ENCODE measurements at places on chromosomes 7 and 10. TPM values are rescaled to one million over a fixed set of nuclear protein-coding genes. Genes with fewer than 3 reads are reported as not detected.

- no peaks in the 10 kb centered on the region for H3K27me3 ChIP-seq
- no peak overlapping the region for H3K27ac ChIP-seq
- no peak overlapping the region for H3K4me3 ChIP-seq
- H3K36me3 ChIP-seq, result no peaks in the 10 kb centered on the region
- H3K4me1 ChIP-seq, result no peaks in the 10 kb centered on the region
Measured at GRCh38 chr10:37269554-37270256, 144.3 kb downstream of the ANKRD30A start.

CFAP46 gene
- total RNA-seq, result 0.29 TPM

CTNNA3 gene
- total RNA-seq, result 1.5 TPM

DNA sequence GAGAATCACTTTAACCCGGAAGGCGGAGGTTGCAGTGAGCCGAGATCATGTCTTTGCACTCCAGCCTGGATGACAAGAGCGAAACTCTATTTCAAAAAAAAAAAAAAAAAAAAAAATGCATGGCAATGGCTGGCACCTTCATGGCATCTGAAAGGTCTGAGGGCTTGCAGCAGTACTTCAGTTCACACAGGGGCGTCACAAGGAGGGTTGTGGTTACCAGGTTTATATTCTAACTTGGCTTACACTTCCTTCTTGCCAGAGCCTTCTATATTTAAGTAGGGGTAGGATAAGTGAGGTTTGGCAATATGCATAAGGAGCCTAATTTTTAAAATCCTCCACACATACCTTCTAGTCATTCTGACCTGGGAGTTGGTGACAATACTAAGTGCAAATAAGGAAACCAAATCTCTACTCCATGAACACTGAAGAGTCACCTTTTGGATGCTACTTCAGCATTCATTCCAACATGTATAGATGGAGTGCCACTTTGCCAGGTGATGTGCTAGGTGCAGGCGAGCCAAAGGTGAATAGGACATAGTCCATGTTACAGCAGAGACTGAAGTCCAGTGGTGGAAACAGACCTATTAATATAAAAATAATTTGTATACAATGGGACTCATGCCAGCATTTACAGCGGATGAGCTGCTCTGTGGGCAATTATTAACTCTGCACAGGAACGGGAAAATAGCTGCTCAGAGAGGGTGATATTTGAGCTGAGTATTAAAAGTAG lies 57.8 kb upstream of the PDCD4 start:
- no peaks in the 10 kb centered on the region for H3K4me1 ChIP-seq
- no peaks in the 10 kb centered on the region for H3K27me3 ChIP-seq
- no peak overlapping the region for H3K27ac ChIP-seq
- H3K36me3 ChIP-seq, result no peaks in the 10 kb centered on the region

LSM5 gene
- 60.3 TPM for total RNA-seq

DLX5 gene
- 0.26 TPM for total RNA-seq

GPRIN2 gene
- total RNA-seq, result not detected

DNA sequence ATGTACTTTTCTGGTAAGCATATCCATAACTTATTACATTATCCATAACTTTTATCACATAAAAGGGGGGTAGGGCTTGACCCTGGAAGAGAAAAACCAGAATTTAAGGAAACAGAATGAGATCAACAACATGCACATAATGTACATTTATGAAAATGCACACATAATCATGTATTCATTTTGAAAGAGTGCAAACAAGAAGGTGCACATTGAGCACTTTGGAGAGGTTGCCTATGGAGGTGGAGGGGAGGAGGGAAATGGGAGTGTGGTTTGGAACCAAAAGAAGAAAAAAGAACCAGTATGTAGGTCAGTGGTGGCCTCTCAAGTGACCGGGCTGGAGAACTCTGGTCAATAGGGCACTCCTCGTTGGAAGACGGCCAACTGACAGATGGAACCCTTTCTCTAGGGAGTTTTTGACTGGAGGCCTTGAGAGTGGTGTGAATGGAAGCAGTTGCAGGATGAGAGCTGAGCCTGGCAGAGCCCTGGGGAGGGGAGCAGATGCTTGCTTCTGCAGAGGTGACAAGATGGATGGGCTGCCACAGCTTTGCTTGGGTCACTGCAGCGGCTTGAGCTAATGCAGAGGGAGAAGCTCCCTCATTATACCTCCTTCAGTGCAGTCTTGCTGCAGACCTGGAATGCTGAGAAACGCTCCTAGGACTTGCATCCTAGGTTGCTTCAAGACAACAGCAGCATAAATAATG lies 192.7 kb downstream of the SEC23IP start:
- no peaks in the 10 kb centered on the region for H3K4me1 ChIP-seq
- no peak for DNase-seq
- H3K27me3 ChIP-seq, result no peaks in the 10 kb centered on the region
- no peak overlapping the region for H3K27ac ChIP-seq
- no peak overlapping the region for H3K4me3 ChIP-seq

GPR146 gene
- 10.0 TPM for total RNA-seq

GRCh38 chr7:145339319-145339718 lies 503.5 kb upstream of the TPK1 start:
- no peaks in the 10 kb centered on the region for H3K36me3 ChIP-seq
- no peak overlapping the region for H3K27ac ChIP-seq
- no peak overlapping the region for H3K4me3 ChIP-seq
- DNase-seq, result no peak
- no peaks in the 10 kb centered on the region for H3K4me1 ChIP-seq

DNA sequence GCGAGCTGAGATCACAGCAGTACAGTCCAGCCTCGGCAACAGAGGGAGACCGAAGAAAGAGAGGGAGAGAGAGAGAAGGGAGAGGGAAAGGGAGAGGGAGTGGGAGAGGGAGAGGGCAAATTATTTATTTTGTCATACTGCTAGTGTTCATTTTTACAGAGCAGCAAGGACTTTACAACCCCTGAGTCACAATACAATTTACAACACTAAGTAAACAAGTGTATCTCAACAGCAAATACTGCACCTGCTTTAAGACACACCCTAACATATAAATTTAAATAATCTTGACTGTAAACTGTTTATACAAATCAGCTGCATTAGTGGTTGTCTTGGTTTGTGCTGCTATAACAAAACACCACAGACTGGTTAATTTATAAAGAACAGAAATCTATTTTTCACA lies 27.2 kb downstream of the HTR5A start:
- H3K36me3 ChIP-seq, result no peaks in the 10 kb centered on the region
- DNase-seq, result no peak

DNA sequence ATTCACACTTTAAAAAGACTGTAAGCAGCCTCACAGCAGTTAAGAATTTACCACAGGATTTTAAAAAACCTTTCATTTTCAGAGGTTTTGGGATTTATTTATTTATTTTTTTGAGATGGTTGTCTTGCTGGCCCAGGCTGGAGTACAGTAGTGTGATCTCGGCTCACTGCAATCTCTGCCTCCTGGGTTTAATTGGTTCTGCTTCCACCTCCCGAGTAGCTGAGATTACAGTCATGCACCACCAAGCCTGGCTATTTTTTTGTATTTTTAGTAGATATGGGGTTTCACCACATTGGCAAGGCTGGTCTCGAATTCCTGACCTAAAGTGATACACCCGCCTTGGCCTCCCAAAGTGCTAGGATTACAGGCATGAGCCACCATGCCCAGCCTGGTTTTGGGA lies 19.1 kb downstream of the MINDY4 start:
- no peaks in the 10 kb centered on the region for H3K4me1 ChIP-seq
- H3K27me3 ChIP-seq, result no peaks in the 10 kb centered on the region
- H3K27ac ChIP-seq, result no peak overlapping the region

DNA sequence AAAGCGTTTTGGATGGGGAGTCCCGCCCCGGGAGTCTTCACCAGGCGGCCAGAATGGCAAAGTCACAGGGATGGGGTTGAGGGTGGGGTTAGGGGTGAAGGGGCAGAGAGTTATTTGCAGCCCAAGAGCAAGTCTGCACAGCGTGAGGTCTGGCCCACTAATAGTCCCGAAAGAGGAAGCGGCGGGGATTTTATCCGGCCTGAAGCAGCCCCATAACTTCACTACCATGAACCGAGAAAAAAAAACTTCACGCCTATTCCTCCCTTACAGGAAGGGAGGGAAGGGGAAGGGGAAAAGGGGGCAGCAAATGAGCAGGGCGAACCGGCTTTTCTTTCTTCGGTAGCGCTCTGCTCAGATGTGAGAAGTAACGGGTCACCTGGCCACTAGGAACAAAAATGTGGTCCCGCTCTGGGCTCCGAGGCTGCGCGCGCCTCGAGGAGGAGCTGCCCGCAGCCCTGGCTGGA lies 712 bp downstream of the ITPRIP start:
- no peaks in the 10 kb centered on the region for H3K27me3 ChIP-seq
- DNase-seq, result no peak
- peak overlapping the region; percentile 67 for H3K4me3 ChIP-seq
- peaks cover 9% of the 10 kb centered on the region for H3K4me1 ChIP-seq
- H3K36me3 ChIP-seq, result no peaks in the 10 kb centered on the region
- H3K27ac ChIP-seq, result peak overlapping the region; percentile 97

ABHD11 gene
- 10.8 TPM for total RNA-seq

PRPS1L1 gene
- not detected for total RNA-seq

- no peaks in the 10 kb centered on the region for H3K4me1 ChIP-seq
- no peak for DNase-seq
- no peak overlapping the region for H3K4me3 ChIP-seq
- no peaks in the 10 kb centered on the region for H3K36me3 ChIP-seq
- no peaks in the 10 kb centered on the region for H3K27me3 ChIP-seq
Measured at GRCh38 chr7:124369310-124369709, 336.4 kb upstream of the TMEM229A start.
